ENCODE measurements at places on chromosomes 13 and 19.

DNA sequence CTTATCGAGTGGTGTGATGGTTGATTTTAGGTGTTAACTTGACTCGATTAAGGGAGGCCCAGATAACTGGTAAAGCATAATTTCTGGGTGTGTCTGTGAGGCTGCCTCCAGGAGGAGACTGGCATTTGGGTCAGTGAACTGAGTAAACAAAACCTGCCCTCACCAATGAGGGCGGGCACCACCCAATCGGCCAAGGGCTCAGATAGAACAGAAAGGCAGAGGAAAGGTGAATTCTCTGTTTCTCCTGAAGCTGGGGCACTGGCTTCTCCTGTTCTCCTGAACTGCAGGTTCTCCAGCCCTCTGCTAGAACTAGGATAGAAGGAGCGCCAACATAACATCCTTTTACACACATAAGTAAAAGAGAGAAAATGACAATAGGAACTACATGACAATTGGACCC, 35.1 kb downstream of the ESD start:
- DNase-seq: no peak

DNA sequence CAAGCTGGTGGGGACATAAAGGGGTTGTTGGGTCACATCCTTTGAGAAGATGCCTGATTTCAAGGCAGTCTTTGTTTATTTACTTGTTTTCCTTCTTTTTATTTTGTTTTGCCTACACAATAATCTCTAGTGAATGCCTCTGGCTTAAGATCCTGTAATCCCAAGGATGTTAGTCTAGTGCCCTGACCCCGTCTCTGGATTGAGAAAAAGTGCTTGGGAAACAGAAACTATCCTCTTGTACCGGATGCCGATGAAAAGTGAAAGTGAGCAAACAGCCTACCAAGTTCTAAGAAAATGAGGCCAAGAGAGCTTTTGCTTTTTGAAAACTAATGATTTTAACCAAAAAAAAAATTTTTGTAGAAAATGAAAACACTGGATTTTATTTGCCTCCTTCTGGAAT, 42.1 kb upstream of the C1QTNF9 start:
- no peak for DNase-seq

DNA sequence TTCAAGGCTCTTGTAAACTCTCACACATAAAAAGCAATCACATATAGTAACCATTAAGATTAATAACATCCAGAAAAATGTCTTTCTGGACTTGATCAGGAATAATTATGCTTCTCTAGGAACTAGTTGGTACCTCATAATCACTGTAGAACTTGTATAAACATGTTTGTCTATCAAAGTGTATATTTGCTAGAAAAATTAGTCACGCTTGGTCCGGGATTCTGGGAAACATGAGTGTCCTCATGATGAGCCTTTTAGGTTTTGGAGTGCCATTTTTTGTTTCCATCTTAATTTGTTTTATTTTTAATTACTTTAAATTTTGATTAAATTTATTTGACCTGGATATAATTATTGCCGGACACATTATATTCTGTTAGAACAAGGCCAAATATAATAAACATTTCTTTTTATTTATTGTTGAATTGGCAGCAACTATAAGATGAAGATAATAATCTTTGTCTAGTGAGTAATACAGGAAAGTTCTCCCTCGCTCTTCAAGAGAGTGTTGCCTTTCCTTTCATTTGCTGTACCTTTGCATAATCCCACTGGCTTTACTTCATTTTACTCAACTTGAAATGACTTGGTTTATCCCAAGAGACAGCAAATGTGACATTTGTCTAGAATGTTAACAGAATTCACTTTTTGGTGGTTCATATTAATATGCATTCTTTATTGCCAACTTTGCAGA, 207.0 kb downstream of the NALCN start:
- DNase-seq: no peak

GRCh38 chr13:73210218-73210883, 151.5 kb downstream of the KLF5 start:
- no peak for DNase-seq

Measured in neural crest cell (in vitro differentiated cells).